T-cell (primary cell): ENCODE measurements at places on chromosomes 16 and 17.

- DNase-seq: no peak
These were observed 824.7 kb downstream of the KCNJ18 start for GRCh38 chr17:22516861-22517636.

DNA sequence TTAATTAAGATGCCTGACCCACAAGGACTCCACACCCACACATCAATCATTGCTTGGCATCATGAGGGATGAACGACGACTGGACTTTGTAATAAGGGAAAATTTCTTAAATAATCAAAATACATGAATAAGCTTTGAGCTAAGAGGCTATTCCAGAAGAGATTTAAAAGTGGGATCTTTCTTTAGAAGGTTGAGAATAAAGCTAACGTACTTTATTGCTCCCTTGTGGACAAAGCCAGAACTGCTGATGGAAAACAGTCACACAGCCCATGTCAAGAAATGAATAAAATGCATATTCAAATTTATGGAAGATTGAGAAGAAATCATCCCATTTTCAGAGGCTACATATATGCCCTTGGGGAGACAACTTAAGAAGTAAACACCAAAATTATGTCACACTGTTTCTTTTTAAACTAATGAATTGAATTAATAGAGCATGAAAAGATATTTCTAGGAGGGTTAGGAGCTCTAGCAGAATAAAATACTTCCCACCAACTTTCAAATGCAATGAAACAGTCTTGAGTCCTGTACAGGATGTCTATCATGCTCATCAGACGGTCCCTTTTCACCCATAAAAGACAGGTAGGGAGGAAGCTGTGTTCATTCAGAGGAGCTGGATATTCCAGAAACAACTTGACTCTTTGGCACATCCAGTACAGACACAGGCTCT lies 60.2 kb upstream of the PHOSPHO1 start:
- DNase-seq: no peak

GRCh38 chr16:85716680-85717038 lies 27.9 kb upstream of the GINS2 start:
- DNase-seq: no peak

- DNase-seq: no peak
These were observed 2.9 kb downstream of the SPECC1 start for GRCh38 chr17:20012017-20012536.

DNA sequence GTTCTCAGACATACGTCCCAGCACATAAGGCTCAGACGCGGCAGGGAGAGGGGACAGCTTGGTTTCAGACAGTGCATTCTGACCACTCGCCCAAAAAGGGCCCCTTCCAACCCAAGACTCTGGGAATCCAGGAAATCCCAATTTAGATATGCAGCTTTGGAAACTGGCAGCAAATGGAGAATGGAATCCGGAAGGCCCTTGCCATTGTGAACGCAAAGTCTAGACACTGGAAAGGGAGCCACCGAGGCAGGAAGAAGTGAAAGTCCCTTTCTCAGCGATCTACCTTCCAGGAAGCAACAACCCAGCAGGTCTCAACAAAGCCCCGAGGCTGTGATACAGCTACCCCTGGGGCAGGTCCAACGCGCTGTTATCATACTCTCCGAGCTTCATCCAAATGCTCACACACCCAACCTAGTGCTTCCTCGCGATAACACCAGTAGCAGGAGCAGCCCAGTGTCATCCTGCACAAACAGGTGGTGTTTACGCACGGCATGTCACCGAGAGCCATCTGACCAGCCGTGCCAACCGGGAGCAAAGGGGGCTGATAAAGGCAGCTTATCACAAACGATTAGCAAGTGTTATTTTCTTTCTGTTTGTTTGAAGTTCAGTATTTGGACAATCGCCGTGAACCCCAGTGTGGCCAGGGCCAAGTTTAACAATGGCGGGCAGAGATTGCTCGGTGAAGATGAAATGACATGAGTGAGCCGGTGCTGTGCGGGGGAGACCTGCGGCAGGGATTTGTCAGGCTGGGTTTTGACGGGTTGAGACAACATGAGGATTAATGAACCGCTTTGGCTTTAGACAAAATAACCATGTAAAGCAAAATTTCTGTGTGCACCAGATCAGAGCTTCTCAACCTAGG lies 240.6 kb downstream of the FOXL1 start:
- DNase-seq: no peak

DNA sequence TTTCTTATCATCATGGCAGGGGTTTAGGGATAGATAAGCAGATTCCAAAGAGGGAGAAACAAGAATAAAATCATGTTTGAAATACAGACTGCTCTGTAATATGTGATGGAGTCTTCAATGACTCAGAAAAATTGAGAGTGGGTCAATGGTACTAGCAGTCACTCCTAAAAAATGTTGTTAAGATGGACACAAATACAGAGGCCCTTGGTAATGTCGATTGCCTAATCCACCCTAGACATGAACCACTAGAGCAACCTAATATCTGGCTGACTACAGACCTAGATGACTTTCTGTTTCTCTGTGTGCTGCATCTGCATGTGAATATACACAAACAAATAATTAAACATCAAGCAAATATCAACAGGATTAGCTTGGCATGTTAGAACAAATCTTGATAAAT lies 135.8 kb downstream of the CDH8 start:
- DNase-seq: no peak

DNA sequence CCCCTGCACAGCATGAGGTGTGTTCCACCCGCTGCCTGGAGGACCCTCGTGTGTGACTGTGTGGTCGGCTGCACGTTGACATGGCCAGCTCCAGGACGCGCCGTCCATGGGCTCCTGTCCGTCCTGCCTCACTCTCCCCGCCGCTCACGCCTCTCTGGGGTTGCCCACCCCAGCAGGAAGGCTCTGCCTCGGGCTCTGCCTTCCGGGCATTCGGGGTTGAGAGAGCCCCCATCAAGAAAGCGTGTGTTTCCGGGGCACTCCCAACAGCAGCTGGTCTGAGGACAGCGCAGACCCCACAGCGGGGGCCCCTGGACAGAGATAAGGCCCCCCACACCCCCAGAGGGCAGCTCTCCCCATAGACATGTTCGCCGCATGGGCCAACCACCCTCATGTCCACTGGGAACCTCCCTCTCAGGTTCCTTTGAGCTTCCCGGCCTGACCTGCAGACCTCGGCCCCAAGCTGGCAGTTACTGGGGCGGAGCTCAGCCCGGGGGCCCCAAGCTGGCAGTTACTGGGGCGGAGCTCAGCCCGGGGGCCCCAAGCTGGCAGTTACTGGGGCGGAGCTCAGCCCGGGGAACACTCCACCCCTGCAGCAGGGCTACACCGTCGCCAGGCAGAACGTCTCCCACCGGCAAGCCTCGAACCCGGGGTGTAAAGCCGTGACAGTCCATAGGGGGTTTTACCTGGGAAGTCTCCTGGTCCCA lies 8.4 kb upstream of the PIEZO1 start:
- no peak for DNase-seq

DNA sequence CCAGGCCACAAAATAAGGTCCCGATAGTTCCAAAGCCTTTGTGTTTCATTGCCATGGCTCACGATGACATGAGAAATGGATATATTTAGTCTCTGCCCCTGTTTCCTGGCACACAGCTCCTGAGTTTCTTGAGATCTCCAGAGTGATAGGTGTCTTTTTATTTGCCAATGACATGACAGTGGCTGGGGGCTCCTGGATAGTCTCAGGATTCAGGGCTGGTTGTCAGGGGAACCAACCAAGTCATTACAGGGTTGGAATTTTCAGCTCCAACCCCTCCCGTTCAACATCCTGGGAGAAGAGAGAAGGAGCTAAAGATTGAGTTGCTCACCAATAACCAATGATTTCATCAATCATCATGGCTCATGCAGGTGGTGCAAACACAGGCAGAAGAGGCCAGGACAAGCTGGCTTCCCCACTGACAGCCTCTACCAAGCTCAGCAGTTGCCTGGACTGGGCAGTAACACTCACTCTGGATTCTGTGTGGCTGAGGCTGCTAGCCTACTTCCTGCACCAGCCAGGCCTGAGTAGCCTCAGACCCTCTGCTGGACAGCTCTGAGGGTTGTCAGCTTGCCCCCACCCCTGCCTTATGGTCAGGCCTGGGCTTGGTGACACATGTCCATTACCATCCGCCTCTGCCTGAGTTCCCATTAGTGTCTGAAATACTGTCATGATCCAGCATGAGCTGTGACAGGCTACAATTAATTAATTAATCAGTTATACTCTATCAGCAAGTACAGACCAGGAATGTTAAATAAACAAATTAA lies 534.4 kb upstream of the CDH5 start:
- DNase-seq: no peak

- DNase-seq: no peak
These were observed 55.2 kb downstream of the PECAM1 start for GRCh38 chr17:64335486-64335885.
